ENCODE measurements at places on chromosomes 3 and 15.
A peak's percentile ranks its signal among the peaks of the same experiment; 100 is the strongest.

DNA sequence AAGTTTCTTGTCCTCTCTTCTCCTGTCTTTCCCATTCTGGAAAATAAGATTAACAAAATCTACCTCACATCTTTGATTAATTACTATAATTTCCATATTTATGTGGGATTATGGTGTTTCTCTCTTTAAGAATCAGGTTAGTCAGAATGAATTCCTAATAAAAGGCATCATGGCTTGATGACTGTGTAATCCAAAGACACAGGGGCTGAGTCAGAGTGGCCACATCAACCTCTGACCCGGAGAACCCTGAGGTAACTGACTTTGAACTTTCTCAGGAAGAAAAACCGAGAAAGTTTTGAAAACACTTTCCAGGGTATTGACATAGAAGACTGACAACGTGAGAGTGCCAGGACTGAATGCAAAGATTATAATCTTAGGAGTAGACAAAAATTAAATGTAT, 170.3 kb upstream of the MCTP2 start:
- DNase-seq = no peak

DNA sequence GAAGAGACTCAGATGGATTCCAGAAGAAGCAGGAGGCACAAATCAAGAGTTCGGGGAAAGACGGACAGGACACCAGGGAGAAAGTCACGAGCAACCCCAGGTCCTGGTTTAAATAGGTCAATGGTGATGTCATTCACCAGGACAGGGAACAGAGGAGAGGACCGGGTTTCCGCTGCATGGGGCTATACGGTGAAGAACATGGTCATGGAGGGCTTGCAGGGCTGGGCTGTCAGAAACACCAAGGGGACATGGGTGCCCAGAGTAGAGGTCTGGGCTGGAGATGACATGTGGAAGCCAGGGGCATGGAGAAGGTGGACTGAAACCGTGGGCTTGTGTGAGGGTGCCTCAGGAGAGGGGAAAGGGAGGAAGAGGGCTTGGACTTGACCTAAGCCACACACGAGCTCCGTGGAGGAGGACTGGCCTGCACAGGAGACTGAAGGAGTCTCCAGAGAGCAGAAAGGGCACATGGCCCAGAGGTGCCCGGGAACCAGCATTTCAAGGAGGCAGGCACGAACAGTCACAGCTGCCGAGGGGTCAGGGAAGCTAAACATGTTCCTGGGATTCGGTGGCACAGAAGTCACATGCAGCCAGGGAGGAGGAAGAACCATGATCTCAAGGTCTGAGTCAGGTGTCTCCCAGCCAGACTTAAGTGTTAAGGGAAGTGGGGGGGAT, 54.2 kb upstream of the RPL32 start:
- DNase-seq = no peak

GRCh38 chr3:157248590-157249422, 88.9 kb upstream of the CCNL1 start:
- peak; percentile 2 for DNase-seq

- DNase-seq = no peak
These were observed 234.4 kb downstream of the SHQ1 start for GRCh38 chr3:72613871-72614270.
